NCI-H510A treated with DMSO at 0.1 percent for 48 hours (cell line): ENCODE measurements at places on chromosomes 3 and 15.

GRCh38 chr3:172258624-172259023, 189.6 kb downstream of the GHSR start:
- no peak for DNase-seq

- no peak for DNase-seq
Observed at GRCh38 chr3:157501863-157502262, 1.4 kb downstream of the VEPH1 start.

DNA sequence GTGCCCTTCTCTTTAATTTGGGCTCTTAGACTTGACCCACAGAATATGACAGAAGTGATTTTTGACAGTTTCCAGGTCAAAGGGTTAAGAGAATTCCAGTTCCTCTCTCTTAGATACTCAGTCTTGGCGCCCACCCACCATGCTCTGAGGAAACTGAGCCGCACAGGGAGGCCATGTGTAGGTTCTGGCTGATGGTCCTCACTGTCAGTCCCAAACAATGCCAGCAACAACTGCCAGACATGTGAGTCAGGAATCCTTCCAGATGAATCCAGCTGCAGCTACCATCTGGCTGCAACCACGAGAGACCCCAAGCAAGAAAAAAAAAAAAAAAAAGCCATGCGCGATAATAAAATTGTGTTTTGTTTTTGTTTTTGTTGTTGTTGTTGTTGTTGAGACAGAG, 326.6 kb downstream of the MAGI1 start:
- no peak for DNase-seq

DNA sequence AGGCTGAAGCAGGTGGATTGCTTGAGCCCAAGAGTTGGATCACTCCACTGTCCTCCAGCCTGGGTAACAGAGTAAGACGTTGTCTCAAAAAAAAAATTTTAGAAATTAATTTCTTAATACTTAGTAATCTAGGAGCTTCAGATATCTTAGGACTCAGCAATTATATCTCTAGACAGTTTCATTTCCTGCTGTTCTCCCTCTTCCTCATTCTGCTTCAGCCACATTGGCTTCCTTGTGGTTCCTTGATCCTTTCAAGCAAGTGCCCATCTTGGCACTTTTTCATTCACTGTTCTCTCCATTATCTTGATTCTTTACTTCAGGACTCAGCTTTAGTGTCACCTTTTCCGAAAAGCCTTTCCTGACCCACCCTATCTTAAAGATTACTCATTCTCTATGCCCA, 22.5 kb downstream of the TMEM202 start:
- no peak for DNase-seq

GRCh38 chr15:60392601-60392985, 5.2 kb downstream of the ANXA2 start:
- no peak for DNase-seq

DNA sequence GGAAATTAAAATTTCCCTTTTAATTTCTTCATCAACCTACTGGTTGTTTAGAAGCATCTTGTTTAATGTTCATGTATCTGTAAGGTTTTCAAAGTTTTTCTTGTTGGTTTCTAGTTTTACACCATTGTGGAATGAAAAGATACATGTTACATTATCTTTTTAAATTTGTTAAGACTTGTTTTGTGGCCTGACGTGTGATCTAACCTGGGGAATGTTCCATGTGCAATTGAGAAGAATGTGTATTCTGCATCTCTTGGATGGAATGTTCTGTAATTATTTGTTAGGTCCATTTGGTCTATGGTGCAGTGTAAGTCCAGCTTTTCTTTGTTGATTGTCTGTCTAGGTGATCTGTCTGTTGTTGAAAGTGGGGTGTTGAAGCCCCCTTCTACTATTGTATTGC, 45.7 kb downstream of the THSD4 start:
- no peak for DNase-seq

DNA sequence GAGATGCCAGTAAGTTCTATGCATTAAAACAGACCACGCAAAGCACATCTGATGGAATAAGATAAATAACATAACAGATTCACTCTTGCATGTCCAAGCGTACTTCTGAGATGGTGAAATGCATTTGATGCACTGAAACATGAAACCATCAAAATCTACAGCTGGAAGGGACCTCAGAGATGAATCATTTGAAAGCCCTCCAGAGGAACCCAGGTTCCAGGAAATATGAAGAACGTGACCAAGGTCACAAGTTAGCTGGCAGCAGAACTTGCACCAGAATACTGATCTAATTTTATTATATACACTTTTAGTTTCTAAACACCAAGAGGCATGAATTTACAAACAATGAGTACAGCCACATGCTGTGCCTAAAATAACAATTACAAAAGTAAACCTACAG, 957.1 kb downstream of the FHIT start:
- peak; percentile 59 for DNase-seq

DNA sequence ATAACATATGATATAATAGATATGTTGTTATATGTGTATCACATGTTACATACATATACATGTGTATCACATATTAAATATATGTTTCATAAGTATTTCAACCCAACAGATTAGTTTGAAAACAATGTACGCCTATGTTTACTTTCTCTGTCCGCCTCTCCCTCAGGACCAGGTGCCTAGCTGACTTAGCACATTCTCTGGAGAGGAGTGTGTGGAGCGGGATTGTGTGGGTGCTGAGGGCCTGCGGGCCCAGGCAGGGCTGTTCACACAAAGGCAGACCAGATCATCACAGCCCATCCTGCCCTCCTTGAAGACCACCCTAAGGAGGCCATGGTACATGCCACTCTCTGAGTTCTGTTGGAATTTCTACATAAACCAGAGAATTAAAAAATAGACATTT, 81.0 kb downstream of the PLXNA1 start:
- no peak for DNase-seq

DNA sequence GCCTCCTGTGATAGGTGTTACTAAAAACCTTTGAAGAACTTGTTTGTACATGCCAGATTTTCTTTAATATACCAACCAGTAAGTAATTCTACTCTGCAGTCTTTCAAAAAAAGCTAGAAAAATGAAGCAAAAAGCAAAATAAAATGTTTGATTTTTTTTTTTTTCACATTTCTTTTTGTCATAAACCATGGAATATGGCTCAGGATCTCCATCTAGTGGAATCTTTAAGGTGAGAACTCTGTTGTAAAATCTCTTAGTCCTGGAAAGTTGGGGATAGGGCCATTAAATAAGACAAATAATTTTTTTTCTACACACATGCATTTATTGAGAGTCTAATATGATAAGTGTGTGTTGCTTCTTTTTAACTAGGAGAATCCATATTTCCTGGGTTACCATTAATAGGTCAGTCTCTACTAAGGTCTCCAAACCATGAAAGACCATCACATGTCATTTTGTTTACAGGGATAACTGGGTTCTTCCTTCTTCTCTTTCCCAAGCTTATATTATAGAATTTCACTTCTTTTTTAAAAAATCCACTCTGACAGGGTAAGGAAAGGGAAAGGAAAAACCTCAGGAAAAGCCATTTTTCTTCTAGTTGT, 84.6 kb downstream of the SLC9A9 start:
- DNase-seq: peak; percentile 14
